ENCODE measurements at places on chromosomes 3 and 15.

DNA sequence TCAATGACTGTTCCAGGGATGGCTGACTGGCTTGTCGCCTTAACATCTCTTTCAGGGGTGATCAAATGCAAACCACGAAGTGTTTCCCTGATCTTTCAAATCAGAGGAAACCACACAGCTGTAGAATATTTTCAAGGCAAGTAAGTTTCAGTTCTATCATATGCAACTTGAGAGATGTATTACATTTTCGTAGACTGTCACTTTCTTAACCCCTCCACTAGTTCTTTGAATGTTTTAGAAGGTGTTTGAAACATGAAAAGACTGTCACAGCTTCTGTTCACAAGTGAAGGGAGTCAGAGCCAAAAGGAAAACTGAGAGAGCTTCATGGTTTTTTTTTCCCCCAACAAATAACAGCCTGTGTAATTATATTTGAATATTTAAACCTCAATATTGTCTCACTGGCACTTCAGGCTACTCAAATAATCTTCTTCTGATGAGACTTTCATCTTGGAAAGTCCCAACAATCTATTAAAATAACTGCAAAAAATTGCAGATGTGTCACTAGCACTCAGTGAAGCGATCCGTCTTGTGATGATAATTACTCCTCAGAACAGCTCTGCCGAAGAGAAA lies 25.9 kb upstream of the CAPN7 start:
- DNase-seq = no peak

GRCh38 chr3:66036586-66037148 lies 2.1 kb downstream of the MAGI1 start:
- no peak for DNase-seq

DNA sequence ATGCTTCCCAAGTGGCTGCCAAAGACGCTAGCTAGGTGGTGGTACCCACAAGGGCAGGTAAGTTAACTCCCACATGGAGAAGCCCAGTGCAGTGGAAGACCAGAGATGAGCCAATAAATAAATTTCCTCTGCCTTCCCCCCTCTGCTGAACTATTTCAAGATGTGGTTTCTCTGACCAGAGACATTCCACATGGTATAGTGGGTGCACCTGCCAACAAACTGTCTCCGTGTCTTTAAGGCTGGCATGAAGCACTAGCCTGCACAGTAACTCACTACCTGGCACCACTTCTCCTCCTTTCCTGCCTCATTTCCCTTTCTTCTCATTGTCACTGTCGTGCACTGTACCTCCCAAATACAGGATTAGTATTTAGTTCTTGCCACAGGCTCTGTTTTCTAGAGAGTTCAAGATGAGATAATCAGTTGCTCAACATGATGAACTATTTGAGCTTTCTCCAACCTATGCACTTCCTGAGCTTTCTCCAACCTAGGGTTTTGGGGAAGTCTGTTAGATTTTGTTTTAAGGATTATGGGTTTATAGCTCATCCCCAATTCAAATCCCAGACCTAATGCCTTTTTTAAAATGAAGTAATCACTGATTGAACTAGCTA lies 8.4 kb upstream of the CRTAP start:
- no peak for DNase-seq

GRCh38 chr15:77122576-77122975 lies 51.7 kb upstream of the TSPAN3 start:
- no peak for DNase-seq

DNA sequence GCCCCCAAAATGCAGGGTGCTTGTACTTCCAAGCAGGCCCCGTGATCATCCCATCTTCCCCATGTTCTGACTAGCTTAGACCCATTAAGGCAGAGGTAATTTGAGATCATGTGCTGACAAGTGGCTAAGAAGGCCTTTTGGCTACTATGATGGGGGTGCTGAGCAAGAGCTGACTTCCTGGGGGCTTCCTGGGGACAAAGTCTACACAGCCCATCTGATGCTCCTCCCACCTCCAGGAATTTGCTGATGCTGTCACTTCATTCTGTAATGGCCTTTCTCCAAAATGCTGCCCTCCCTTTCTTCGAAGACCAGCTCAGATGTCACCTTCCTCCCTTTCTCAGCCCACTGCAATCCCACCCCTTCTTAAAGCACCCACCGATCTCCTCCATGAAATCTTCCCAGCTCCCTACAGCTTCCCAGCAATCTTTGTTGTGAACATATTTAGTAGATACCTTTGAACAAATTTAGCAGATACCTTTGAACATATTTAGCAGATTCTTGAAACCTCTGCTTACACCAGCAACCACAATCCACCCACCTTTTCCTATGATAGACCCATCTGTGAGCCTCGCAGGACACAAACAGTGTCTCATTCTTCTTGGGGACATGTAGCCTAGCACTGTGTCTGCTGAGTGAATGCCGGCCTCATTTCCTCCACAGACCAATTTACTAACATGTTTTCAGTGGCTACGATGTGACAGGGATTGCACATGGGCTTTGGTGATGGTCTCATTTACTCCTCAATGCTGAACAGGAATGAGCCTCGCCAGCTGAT lies 223.3 kb downstream of the EPHB1 start:
- no peak for DNase-seq

All from left lung (tissue), 14 donors.